ENCODE measurements at places on chromosomes 3 and 15.

DNA sequence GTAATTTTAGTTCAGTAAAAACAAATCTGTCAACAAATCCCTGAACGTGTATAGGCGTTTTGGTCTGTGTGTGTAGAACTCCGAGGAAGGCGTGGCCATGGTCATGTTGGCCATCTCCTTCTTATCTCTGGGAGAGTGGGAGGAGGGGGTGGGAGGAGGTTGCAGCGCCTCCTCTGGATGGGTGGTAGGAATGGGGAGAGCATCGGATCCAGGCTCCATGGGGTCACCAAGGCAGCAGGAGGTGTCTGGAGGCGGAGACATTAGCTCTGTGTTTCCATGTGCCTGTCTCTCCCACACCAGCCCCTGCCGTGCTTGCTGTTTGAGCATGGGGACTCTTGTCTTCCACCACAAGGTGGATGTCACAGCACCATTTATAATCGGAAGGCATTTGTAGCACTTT lies 34.5 kb upstream of the TRPM1 start:
- DNase-seq = no peak

GRCh38 chr15:27989427-27989826 lies 109.7 kb downstream of the OCA2 start:
- no peak for DNase-seq

GRCh38 chr15:75809986-75810750 lies 33.1 kb upstream of the UBE2Q2 start:
- peak; percentile 39 for DNase-seq

DNA sequence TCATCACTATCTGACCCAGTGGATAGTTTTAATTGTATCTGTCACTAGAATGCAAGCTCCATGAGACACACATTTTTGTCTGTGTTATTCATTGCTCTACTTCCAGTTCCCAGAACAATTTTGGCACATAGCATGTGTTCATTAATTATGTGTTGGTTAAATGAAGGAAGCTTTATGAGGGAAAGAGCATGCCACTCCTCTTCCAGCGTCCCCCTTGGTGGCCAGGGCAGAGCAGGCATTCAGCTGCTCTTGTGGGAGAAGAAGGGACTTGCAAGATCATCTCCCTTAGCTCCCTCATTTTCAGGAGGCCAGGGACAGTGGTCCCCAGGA lies 489 bp upstream of the GALNT15 start:
- DNase-seq = peak; percentile 95

DNA sequence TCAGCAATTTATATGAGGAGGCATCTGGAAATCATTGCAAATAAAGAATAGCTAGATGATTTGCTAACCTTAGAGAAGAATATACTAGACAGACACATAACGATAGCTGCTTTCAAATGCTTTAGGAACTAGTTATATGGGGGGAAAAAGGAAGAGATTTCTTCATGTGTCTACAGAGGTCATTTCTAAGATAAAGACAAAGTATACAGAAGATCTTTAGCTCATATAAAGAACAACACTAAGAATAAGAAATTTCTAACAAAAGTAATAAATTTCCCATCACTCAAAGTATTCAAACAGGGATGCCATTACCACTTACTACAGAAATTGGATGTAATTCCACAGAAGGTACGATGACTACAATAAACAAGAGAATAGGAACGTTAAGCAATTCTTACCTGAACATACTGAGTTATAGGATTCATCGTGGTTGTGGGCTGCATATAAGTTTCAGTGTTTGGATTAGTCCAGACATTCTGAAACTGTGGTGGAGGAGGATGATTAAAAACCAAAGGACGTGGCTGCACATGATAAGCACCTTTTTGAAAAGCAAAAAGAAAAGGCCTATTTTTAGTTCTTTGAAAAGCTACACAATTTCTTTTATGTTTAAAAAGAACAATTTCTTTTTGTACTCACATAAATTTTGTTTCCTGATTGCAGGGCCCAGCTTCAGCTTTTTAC lies 8.7 kb downstream of the DAZL start:
- DNase-seq = no peak

GRCh38 chr3:115208066-115208750 lies 61.1 kb upstream of the ZBTB20 start:
- no peak for DNase-seq

- DNase-seq = no peak
Observed at GRCh38 chr3:51306093-51306492, 79.0 kb upstream of the MANF start.

DNA sequence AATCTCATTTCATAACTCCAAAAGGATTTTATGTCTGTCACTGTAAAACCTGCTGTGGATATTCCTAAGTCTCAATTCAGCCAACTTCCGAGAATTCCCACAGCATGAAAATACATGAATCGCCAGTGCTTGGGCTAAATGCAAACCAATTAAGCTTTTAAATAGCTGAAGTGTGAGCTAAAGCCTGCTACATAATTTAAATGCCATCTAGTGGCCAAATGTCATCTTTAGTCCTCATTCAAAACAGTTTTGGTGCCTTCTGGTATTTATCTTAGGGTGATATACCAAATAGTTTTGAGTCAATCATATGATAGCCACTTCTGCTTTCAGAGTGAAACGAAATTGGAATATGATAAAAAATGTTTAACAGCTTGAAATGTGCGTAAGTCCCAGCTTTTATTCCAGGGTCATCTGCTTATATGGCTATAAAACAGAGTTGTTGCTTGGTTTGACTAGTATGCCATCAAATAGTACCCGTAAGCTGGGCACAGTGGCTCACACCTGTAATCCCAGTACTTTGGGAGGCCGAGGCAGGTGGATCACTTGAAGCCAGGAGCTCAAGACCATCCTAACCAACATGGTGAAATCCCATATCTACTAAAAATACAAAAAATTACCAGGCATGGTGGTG lies 41.8 kb upstream of the CCNL1 start:
- peak; percentile 74 for DNase-seq

- no peak for DNase-seq
Observed at GRCh38 chr15:68184616-68185480, 20.3 kb downstream of the CALML4 start.

GRCh38 chr15:62691008-62691407 lies 351.5 kb upstream of the TPM1 start:
- no peak for DNase-seq

GRCh38 chr3:35832140-35832571 lies 192.8 kb downstream of the ARPP21 start:
- no peak for DNase-seq

Measured in EH (cell line).